ENCODE measurements at places on chromosomes 6 and 20.

- peak; percentile 10 for DNase-seq
Measured at GRCh38 chr20:57548177-57549058, 12.5 kb upstream of the PCK1 start.

DNA sequence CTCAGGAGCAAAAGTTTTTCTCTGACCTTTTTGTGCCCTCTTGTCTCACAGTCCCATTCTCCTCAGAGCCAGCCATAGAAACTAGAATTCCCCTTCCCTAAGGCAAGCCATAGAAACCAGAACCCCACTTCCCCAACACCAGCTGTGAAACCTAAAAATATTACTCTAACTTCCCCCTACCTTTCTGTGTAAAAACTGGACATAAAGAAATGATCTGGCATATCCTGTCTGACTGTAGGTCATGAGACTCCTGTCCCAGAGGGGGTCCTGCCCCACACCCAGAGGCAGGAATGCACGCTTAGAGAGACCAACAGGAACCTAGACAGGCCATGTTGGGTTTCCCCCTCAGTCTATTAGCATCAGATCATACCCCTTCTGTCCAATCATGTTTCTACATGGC, 140.6 kb upstream of the SLC22A16 start:
- DNase-seq, result no peak

DNA sequence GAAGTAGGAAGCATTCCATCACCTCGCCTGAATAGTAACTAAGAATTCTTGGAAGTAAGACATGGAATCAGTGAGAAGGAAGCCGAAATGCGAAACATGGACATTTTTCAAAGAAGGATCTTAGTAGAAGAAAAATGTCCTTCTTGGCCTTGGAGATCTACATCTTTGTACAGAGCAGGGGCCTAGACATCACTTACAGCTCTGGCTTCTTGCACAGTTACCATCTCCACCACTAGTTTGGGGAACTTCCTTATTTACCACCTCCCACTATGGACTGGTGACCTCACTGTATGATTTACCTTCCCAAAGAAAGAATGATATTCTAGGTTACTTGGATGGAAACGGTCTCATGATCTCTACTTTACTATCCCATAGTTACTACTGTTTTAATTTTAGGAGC, 15.7 kb downstream of the CASS4 start:
- DNase-seq, result no peak

DNA sequence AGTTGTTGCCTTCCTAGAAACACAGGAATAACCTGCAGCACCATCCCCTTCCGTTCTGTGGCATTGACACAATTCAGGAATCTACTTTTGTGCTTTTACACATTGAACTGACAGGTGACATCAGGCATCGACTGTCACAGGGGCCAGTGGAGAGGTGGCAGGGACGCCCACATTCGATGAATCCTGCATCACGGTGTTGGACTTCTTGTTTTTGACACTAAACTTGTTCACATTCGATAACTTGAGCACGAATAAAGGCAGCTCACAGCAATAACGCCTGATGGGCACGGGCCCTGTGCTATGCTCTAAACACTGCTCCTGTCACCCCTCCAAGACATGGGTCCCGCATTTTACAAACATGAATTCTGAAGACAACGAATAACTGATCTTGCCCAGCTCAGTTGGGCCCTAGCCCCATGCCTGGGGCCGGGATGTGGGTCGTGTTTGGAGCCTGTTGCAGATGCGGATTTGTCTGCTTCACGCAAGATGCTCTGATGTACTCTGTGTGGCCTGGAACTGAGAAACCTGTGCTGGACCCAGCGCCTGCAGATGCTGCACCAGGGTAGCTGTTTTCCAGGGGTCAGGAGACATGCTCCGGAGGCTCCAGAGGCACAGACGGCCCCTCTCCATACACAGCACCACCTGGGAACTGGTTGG, 75.7 kb downstream of the TTLL2 start:
- no peak for DNase-seq

- peak; percentile 90 for DNase-seq
Measured at GRCh38 chr6:37102299-37103168, 67.4 kb upstream of the PIM1 start.

- DNase-seq, result no peak
Measured at GRCh38 chr20:58576603-58576970, 61.4 kb upstream of the APCDD1L start.

GRCh38 chr20:24842918-24843715, 106.0 kb upstream of the CST7 start:
- no peak for DNase-seq

GRCh38 chr6:21045135-21045700, 511.0 kb downstream of the CDKAL1 start:
- no peak for DNase-seq

DNA sequence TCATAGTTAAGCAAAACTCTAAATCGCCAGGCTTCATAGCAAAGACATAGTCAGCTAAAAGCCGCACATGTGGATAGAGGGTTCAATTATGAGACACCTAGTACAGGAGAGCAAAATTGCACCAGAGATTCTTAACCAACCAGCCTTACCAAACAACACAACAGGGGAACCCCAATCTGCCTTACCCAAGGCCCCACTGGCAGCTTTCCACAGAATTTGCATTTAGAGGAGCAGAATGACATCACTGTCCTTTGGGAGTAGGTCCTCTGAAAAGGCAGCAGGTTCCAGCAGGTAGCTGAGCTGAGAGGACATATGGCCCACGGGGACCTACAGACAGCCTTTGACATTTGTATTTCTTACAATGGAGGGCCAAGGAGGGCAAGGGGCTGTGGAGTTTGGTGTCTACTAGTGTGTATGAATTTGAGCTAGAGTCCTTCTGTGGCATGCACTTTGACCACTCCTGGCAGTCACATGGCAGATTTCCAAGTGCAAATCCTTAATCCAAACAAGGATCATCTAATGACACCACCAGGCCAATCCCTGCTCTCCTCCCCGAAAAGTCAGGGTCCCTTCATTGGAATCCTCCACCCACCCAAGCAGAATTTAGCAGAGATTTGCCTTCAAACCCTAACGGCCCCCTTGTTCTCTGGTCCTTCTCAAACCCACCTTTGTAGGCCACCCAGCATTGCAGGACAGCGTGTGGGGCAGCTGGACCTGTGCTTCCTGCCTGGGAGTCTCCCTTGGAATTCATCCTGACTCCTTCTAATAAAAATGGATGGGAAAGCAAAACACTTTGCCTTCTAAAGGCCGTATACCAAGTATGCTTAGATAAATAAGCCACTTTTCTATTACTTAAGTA, 171.2 kb upstream of the SUPT3H start:
- no peak for DNase-seq

DNA sequence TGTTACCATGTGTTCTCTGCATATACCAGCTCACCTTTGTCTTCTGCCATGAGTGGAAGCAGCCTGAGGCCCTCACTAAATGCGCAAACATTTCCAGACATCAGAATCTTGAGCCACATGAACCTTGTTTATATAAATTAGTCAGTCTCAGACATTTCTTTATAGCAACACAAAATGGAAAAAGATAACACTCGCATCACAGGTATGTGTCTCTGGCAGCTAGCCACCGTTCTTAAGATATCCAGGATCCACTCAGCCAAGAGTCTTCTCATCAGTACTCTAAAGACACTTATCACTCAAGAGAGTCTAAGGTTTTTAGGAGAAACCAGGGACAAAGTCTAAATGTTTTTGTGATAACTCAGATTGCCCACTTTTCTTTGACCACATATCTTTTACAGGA, 43.1 kb upstream of the HLA-A start:
- DNase-seq, result no peak

GRCh38 chr20:34022151-34022838, 28.6 kb downstream of the RALY start:
- peak; percentile 11 for DNase-seq

DNA sequence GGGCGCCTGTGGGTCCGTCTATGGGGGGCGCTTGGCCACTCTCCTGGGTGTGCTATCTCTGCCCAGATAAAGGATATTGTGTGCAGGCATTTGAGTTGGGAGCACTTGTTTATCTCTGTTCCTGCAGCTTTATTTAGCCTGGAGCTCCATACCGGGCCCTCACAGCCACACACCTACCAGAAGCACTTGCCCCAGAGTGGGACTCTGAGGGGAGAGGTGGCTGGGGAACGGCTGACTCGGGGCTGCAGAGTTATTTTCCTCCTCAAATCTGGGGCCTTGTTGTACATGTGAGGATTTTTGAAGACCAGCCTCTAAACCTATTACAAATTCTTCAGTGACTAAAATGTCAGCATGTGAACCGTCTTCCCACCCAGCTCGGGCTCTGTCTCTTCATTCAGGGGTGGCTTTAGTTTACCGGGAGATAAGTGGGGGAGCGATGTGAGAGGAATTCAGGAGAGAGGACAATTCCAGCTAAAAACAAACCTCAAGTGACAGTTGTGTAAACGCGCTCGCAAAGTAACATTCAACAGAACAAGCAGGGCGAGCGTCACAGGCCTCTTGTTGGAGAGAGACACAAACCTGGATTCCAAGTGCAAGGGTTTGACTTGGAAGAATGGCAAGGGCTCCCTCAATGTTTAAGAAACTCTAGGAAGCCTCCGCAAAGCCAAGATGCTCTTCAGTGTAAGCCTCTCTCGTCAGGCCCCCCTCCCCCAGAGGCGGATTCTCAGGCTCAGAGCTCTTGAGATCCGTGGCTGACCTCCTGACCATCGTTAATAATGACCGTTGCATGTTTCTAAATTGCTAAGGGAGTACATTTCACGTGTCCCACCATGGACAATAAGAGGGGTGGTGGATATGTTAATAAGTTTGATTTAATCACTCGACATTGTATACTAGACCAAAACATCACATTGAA, 548.9 kb downstream of the QKI start:
- DNase-seq, result no peak

DNA sequence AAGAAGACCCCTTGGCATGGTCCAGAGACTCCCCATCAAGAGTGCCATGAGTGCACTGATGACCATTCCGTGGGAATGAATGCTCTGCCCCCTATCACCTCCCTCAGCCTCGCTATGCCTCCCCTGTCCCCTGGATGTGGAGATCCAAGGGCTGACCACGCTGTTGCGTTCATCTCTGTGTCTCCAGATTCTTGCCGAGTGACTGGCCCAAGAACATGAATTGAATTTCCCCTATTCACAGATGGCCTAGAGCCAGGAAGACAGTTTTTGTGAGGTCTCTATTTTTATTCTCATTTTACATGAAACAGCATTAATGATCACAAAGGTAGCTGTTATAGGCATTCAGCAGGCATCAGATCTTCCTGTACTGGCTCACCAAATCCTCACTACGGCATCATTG, 33.6 kb downstream of the MAFB start:
- DNase-seq, result no peak

GRCh38 chr6:19127081-19127480, 710.1 kb upstream of the ID4 start:
- no peak for DNase-seq

DNA sequence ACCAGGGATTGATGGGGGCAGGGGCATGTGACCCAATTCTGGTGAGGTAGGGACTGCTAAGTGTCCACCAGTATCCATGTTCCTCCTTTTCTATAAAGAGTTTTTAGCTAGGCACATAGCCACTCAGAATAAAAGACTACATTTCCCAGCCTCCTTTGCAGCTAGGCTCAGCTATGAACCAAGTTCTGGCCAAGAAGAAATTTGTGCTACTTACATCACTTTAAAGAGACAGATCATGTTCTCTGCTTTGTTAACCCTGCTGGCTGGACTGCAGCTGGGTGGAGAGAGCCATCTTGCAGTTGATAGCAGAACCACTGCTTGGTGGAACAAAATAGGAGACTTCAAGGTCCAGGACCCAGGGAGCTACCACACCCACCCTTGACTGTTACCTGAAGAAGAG, 5.3 kb upstream of the CCM2L start:
- no peak for DNase-seq

DNA sequence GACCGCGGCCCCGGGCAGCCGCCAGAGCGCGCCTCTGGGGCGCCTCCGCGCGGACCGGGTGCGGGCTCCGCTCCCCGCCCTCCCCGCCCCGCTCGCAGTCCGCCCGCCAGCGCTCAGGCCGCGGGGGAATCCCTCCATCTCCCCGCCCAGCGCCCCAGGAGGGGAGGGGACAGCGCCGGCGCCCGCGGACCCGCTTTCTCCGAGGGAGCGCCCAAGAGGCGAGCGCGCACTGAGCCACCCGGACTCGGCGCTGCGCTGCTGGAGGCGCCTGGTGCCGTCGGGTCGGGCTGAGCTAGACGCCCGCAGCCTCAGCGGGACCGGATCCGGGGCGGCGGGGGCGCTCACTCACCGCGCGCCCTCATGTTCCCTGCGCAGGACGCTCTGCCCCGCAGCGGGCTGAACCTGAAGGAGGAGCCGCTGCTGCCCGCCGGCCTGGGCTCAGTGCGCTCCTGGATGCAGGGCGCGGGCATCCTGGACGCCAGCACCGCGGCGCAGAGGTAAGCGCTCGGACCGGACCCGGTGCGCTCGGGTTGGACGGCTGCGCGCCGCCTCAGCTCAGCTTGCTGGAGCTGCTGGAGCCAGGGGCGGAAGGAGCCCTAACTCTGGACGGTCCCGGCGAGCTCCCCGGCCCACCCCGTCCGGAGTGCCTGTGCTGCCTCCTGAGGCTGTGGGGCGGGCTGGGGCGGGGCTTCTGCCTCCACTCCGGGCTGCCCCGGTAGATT, 867 bp downstream of the EBF4 start:
- no peak for DNase-seq

DNA sequence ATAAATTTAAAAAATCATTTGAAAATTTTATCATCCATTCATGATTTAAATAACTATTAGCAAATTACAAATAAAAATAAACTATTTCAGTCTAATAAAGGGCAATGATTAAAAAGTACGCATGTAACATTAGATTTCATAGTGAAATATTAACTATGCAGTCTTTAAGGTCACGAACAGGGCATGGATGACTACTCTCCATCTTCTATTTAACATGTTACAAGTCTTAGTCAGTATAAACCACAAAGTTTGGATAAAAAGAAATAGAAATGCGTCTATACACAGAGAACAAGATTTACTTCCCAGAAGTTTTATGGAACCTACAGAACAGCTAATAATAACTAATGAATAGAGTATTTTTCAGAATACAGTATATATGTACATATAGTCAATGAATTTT, 1016.0 kb downstream of the EYS start:
- no peak for DNase-seq

GRCh38 chr20:31698803-31699718, 23.6 kb downstream of the BCL2L1 start:
- peak; percentile 98 for DNase-seq

DNA sequence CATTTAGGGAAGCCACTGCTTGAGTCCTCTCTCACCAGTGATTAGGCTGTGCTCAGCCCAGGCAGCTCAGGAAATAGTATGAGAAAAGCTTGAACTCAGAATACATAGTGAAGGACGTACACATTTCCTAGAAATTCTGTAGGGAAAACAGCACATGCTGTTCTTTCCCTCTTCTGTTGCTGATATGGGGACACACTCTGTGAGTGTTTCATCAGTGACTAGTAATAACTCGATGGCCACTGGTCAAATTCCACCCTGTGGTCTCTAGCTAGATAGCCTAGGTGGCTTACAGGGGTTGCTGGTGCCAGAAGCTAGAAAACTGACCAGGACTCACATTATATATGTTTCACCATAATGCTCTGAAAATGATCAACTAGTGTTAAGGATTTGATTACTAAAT, 259.8 kb upstream of the SOX4 start:
- no peak for DNase-seq

GRCh38 chr20:30506100-30506499, 751.4 kb upstream of the DEFB115 start:
- no peak for DNase-seq
